Fibroblast of mammary gland (primary cell): ENCODE measurements at places on chromosomes 4 and X.

GRCh38 chr4:71269233-71269632 lies 69.6 kb upstream of the SLC4A4 start:
- DNase-seq = no peak

DNA sequence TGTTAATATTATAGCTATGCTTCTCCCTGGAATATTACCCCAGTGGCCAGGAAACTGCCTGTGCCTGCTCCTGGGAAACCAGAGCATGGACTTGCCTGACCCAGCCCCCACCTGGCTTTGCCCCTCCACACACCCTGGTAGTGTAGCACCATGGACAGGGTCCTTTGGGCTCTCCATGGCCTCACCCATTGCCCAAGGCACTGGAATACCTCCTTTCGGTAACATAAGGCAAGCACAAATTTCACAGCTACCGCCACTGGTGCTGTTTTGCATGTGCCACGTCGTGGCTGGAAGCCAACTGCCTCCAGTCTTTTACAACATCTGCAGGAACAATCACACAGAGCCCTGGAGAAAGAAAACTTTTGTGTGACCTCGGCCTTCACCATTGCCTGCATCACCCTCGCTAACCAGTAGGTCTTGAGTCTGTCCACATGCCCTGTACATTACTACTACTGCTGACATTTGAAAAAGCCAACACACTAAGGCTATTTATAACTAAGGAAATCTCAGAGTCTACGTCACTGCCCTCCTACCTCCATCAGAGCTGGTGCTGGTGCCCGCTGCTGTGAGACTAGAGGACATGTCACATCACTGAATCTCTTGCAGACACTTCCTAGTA lies 47.7 kb downstream of the HPGD start:
- DNase-seq = no peak

DNA sequence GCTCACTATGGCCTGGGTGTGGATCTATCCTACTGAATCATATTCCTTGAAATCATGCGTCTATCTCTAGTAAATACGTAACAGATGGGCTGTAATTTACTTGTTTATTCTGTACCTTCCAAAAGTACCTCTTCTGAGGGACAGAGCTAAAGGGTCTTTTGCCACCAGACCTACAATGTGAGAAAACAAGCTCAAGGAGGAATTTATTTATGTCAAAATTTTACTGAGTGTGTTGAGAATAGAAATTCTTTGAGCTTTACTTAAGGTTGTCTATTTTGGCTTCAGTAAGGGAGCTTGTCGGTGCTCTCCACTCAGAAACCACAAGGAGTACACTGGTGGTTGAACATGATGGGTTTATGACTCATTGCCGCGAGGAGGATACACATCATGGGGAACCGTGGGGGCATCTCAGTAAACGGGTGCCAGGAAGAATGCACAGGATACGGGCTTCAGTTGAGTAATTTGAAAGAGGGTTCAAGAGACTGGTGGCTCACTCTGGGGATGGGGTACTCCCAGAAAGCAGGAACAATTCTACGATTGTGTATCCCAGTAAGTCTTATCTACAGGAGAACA lies 3.0 kb downstream of the ANK2 start:
- DNase-seq = peak; percentile 89

- no peak for DNase-seq
Observed at GRCh38 chrX:23494741-23495140, 160.1 kb downstream of the PTCHD1 start.

- DNase-seq = no peak
Observed at GRCh38 chr4:70365479-70365878, 4.9 kb downstream of the SMR3A start.

DNA sequence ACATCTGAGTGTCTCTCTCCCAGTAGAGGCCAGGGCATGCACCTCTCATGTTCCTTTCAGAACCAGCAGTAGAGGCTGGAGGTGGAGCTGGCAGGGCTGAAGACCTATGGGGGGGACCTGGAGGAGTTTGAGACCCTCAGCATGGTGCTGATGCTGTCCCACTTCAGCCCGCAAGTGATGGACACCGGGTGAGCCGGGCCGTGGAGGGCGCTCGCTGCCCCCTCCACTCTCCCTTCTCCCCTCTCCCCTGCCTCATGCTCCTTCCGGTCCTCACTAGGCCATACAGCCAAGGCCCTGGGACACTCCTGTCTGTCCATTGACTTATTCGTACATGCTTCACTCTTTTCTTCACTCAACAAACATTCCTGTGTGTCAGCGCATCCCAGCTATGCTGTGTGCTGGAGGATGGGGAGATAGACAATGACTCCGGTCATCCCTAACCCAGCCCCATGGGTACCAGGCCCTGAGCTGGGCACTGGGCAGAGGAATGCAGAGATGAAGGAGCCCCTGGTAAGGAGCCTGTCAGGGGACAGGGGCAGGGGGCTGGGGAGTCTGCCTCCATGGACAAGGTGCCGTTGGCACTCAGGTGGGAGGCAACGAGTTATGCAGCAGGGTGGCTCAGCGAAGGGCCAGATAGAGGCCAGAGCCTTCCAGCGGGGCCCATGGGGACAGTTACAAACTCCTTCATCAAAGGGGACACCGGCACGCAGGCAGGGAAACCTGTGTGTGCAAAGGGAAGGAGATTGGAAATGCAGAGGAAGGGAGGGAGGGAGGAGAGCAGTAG lies 28.4 kb upstream of the WFS1 start:
- no peak for DNase-seq

DNA sequence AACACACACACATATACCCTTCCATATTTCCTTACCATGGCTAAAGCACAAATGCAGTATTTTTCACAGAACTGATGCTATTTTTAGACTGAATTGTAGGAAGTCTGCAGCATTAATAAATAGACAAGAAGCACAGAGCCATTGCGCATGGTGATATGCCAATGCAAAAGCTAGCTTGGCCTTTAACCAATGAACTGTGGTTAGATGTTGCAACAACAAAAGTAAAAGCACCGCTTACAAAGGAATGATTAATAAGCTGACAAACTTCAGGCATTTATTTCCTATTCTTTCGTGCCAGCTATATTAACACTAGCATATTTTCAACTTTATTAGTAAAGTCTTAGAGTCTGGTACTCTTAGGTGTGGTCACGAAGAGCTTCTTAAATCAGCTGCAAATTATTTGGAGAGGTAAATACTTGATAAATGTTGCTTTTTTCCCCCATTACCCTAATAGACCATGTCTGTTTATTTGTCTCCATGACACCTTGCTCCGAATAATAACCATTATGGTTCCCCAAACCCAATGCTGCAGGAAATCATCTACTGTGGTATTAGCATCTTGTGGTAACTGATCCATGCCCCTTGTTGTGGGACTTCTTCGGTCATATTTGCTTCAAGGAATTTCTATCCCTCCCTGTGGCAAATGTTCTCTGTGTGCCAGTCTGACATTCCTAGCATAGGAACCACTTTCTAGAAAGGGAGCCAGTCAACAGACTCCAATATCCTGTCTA lies 306.1 kb upstream of the TAPT1 start:
- peak; percentile 90 for DNase-seq

DNA sequence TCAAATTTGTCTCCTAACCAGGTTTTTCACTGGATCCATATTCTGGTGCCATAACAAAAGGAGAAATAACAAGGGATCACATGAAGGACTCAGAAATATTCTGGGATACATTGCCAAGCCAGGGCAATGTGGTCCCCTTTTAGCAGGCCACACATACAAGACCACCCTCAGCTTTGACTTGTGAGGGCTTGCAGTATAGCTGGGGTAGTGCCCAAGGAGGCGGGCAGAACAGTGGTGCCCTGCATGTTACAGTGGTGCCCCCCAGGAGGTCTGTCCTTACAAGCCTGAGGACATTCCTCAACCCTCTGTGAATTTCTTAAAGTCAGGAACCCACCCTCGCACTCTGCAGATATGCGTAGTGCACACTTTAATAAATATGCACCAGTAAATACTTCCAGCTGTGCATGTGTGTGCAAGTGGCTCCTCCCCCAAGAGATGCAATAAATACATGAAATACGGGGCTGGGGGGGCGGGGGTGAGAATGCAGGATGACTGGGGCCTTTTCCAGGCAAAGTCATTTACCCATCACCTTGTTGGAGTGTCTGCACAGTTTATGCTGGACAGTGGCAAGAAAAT lies 34.4 kb upstream of the TBL1X start:
- no peak for DNase-seq

DNA sequence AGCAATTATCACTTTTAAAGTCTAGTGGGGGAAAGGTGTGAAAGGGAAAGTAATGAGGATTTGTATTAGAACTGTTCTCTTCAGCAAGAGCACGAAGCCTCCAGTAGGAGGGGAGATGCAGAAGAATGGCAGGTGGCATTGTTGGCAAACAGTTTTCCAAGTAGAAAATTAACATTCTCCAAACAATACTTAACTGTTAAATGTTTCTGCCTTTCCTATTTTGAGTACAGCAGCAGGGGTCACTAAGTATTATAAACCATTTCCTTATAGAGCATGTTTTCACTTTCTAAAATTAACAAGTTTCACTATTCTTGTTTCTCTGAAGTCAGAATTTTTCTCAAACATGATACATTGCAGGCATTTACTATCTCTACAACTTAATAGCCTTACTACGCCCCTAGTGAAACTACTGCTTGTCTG lies 58.7 kb downstream of the LEF1 start:
- DNase-seq = no peak

DNA sequence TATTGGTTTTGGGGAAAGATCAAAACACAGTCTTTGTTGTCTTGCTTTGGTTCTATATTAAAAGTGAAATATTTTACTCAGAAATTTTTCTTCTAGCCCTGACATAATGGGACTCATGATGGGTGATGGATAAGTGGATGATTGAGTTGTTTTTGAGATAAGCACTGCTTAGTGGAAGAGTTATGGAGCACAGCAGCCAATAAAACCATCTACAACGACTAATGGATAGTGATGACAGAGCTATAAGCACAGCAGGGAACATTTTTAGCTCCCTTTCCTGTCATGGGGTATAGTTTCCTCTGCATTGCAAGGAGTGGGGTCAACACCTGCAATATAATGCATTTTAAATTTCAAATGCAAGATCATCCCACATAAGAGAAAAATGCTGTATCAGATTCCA lies 812.4 kb downstream of the STPG2 start:
- DNase-seq = no peak

GRCh38 chrX:40068048-40068447 lies 29.7 kb downstream of the BCOR start:
- DNase-seq = peak; percentile 19

GRCh38 chr4:184386271-184386781 lies 88.0 kb downstream of the IRF2 start:
- no peak for DNase-seq

- peak; percentile 27 for DNase-seq
Observed at GRCh38 chr4:52852041-52852440, 10.1 kb upstream of the RASL11B start.

GRCh38 chr4:6331018-6331417 lies 61.4 kb downstream of the WFS1 start:
- DNase-seq = peak; percentile 34

- DNase-seq = no peak
Observed at GRCh38 chrX:8377041-8377440, 87.6 kb upstream of the VCX3B start.

DNA sequence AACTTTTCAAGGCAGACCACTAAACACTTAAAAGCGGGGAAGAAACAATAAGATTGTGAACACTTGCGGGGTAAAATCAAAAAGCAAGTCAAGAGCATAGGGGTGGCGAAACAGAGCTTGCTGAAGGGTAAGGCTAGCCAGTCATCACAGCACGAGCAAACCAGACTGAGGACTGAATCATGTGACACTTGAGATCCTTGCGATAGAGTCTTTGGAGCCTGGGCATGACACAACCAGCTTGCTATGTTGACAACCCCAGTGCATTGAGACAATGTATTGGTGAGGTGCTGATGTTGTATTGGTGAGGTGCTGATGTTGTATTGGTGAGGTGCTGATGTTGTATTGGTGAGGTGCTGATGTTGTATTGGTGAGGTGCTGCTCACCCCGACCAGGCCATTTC lies 72.3 kb downstream of the SLIT2 start:
- DNase-seq = peak; percentile 48

GRCh38 chrX:16722481-16722880 lies 3.1 kb downstream of the SYAP1 start:
- peak; percentile 17 for DNase-seq

GRCh38 chr4:77432717-77433417 lies 172.8 kb upstream of the CXCL13 start:
- DNase-seq = no peak

- no peak for DNase-seq
Observed at GRCh38 chrX:65241059-65241721, 264.9 kb upstream of the ZC4H2 start.

- DNase-seq = no peak
Observed at GRCh38 chr4:151664289-151664688, 96.5 kb downstream of the GATB start.

DNA sequence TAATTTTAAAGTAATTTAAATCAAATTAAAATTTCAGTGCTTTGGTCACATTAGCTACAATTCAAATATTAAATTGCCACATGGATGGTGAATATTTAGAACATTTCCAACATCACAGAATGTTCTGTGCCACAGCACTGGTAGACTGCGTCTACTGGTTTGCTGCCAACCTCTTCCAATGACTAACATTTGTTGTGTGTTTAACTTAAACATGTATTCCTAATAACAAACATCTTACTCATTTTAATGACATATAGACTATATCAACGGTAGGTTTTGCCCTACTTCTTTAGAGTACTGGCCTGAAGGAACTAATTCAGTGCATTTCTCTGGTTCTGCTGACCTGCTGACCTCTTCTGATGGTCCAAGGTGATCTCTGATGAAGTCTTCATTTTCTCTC lies 157.6 kb downstream of the DCK start:
- DNase-seq = peak; percentile 26

DNA sequence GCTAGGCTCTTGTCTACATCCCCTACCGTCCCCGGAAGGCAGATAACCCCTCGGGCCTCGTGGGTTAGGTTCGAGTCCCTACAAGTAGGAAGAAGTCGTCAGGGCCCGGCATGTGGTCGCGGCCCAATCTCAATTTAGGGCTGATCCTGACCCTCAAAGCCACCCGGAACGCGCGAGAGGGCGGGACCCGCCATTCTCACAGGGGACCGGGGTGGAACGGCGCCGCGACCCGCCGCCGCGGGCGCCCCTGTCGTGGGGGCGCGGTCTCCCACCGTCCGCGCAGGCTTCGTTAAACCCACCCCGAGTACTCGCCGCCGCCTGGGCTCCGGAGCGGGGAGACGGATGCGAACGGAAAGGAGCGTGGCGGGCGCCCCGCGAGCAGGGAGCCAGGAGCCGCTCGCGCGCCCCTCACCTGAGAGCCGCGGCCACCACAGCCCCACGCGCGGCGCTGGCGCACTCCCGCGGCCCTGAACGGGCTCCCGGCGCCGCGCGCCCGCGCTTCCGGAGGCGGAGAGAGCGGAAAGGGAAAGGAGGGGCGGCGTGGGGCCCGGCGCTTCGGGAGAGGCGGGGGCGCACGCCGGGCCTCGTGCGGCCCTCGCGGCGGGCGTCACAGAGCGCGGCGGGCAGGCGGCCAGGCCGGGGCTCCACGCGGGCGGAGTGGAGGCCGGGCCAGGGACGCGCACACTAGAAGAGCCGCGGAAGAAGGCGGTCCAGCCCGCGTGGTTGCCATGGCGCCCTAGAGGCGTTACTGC lies at the start of gene CFAP97:
Gene CFAP97, minus strand, starts transcription at position 515 of the 752 bp plus-strand sequence. CDS start 12,804 bp downstream, outside the sequence.
- DNase-seq = peak; percentile 88

- DNase-seq = no peak
Observed at GRCh38 chrX:39944416-39944815, 153.3 kb downstream of the BCOR start.
